ENCODE measurements at places on chromosomes 4 and X.

DNA sequence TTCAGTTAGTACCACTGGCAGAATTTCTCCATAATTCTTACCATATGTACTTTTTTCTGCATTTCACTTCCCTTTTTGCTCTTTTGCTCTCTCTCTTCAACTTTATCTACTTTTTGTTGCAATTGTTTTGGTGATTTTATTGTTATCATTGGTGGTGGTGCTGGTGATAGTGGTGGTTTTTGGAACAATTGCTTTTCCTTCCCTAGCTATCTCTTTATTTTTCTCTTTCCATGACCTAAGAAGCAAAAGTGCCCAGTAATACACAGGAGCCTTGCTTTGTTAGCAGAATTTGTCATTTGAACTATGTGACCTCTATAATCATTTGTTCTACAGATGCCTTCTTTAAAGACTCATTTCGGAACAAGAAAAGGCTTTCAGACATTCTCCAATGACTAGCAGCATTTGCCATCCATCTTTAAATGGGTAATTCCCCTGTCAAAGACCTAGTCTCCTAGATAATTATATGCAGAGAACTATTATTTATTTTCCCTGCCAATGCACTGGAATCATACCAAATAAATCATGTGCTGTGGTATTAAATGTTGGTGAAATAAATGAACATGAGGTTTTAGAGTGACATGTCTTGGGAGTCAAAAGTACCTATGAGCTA is 154.5 kb downstream of the GASK1B start:
- peak; percentile 16 for DNase-seq

DNA sequence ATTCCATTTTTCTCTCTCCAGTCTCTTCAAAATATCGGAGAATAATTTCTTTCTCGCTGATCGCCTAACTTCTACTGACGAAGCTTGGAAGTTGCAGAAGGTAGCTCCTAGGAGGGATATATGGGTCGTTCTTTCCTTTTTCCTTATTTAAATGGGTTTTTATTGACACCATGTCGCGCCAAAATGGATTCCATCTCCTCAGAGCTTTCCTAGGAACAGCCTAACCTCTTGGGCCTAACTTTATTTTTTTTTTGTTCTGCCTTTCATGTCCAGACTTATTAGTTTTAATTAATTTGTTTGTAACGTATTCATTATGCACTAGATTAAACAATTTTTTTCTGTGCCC is 359.4 kb upstream of the ZCCHC13 start:
- no peak for DNase-seq

DNA sequence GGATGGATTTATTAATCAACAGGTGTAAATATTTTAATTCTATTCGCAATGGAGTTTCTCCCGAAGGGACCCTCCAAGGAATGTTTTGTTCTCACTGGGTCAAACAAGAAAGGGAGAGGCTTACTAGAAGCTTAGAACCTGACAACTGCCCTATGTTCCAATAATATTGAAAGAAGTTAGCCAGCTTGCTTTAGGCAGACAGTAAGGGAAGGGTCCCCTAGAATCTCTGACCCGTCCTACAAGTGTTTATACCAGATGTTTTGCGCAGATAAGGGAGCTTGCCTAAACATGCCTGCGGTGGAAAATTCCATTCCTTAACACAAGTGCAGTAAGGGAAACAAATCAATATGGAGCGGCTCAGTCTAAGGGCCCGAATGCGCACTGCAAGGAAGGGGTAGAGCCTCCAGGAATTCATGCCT is 17.7 kb downstream of the IL21 start:
- no peak for DNase-seq

DNA sequence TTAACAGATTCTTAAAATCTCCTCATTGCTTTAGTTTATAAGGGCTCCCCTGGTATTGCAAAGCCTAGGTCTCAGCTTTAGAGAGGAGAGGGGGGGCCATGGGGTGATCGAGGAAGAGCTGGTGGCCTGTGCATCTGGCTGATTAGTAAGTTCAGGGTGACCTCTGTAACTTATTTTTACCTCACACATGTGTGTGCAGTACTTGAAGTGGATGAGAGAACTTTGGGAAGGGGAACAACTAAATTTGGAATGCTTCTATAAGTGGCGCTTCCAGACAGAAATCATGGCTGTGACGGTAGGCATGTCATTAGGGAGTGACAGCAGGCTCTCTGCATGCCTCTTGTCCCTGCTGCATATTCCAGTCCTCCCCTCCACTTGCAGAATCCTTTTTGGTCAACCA is 41.9 kb downstream of the FRAS1 start:
- DNase-seq = no peak

GRCh38 chrX:69182818-69183380 is 17.6 kb upstream of the PJA1 start:
- DNase-seq = no peak

Measured in KBM-7 (cell line).